ENCODE measurements at places on chromosomes 7 and 10.

DNA sequence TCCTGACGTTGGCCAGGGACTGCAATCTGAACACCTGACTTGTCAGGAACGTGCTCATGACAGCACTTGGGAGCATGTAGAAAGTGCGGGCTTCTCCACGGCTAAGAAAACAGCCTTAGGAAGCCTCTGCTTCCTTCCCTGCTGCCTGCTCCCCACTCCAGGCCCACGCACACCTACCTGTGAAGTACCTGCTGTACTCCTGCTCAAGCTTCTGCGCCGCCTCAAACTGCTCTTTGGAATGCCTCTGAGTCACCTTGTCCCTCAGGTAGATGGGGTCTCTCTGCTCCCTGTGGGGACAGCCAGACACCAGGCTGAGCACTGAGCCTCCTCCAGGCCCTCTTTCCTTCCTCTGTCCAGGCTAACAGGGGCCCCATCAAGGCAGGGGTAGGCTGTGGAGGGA, 132.7 kb downstream of the DLG5 start:
- H3K27ac ChIP-seq, result no peak overlapping the region
- H3K27me3 ChIP-seq, result no peaks in the 10 kb centered on the region
- no peak overlapping the region for H3K4me3 ChIP-seq

DNA sequence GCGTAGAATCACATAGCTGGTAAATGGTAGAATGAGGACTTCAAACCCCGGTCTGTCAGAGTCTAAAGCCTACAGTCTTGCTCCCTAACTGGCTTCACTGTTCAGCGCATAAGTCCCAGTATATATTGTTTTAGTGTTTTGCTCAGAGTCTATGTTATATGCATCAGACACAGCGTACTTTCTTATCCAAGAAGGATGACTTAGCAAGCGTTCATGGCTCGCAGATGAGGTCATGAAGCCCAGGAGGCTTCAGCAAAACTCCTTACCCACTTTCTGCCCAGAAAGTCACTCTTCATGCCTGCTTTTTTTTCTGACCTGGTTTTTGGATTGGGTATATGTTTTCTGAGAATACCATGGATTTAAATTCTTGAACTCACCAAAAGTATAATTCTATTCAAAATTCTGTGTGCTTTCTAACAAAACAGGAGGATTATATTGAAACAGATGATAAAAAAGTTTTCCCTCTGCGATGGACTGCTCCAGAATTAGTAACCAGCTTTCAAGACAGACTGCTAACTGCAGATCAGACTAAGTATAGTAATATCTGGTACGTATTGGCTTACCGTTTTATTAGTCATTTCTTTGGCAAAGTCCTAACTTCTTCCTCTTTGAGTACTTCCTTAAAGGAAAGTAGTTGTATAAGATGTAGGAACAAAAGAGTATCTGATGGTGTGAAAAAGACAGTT, 24.6 kb upstream of the BHLHA15 start:
- no peaks in the 10 kb centered on the region for H3K4me1 ChIP-seq
- DNase-seq, result no peak
- H3K27ac ChIP-seq, result no peak overlapping the region
- H3K36me3 ChIP-seq, result peaks cover 7% of the 10 kb centered on the region
- no peaks in the 10 kb centered on the region for H3K27me3 ChIP-seq

- H3K4me1 ChIP-seq, result no peaks in the 10 kb centered on the region
- no peaks in the 10 kb centered on the region for H3K36me3 ChIP-seq
- no peak overlapping the region for H3K27ac ChIP-seq
- no peak for DNase-seq
These were observed 47.6 kb downstream of the FZD1 start for GRCh38 chr7:91311839-91312238.

GRCh38 chr7:155254018-155254417, 43.7 kb upstream of the INSIG1 start:
- H3K4me3 ChIP-seq, result no peak overlapping the region
- no peaks in the 10 kb centered on the region for H3K36me3 ChIP-seq
- no peak overlapping the region for H3K27ac ChIP-seq
- H3K27me3 ChIP-seq, result no peaks in the 10 kb centered on the region

- peaks cover 1% of the 10 kb centered on the region for H3K4me1 ChIP-seq
- H3K4me3 ChIP-seq, result no peak overlapping the region
- no peak overlapping the region for H3K27ac ChIP-seq
- DNase-seq, result no peak
- no peaks in the 10 kb centered on the region for H3K27me3 ChIP-seq
These were observed 124.0 kb downstream of the AOAH start for GRCh38 chr7:36600314-36600682.

DNA sequence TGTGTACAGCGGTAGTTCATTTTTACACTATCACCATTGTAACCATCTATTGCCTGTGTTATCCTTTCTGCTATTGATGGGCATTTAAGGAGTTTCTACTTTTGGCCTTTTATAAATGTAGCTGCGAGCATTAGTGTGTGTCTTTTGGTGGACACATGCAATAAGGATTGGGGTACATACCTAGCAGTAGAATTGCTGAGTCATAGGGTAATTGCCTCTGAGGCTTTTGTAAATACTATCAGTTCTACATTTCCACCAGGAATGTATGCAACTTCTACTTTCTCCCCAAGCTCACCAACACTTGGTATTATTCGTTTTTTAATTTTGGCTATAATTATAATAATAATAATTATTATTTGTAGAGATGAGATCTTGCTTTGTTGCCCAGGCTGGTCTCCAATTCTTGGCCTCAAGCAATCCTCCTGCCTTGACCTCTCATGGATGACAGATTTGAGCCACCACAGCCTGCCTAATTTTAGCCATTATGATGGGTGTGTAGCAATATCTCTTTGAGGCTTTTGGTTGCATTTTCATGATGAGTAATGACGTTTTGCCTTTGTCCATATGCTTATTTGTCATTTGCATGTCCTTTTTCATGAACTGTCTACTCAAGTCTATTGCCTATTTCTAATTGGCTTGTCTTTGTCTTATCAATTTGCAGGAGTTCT, 277.0 kb downstream of the ACTR3B start:
- no peak for DNase-seq
- H3K27ac ChIP-seq, result no peak overlapping the region
- no peak overlapping the region for H3K4me3 ChIP-seq
- H3K27me3 ChIP-seq, result no peaks in the 10 kb centered on the region

DNA sequence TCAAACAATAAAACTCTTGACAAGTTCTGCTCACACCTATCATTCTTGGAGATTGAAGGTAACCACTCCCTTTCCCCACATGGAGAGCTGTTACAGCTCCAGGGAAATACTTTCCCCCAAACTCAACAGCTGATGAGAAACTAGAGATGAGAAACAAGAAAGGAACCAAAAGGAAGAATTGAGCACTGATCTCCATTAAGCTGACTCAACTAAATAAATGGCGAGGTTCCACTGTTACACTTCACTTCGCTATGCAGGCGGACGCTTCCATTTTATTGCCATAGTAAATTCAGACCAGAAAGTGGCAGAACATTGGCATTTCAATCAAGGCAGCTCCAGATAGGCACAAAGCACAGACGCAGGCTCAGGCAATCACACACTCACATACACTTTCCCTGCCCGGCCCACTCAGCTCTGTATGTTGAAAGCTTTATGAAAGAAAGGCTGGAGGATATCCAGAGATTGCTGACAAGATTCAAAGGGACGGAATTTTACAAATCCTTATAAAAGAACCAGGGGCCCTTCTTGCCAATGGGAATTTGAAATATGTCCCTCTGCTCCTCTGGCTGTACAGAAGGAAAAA, 11.5 kb upstream of the YAE1 start:
- no peaks in the 10 kb centered on the region for H3K36me3 ChIP-seq
- no peak overlapping the region for H3K27ac ChIP-seq
- DNase-seq, result no peak
- no peak overlapping the region for H3K4me3 ChIP-seq
- H3K4me1 ChIP-seq, result no peaks in the 10 kb centered on the region
- H3K27me3 ChIP-seq, result no peaks in the 10 kb centered on the region

DNA sequence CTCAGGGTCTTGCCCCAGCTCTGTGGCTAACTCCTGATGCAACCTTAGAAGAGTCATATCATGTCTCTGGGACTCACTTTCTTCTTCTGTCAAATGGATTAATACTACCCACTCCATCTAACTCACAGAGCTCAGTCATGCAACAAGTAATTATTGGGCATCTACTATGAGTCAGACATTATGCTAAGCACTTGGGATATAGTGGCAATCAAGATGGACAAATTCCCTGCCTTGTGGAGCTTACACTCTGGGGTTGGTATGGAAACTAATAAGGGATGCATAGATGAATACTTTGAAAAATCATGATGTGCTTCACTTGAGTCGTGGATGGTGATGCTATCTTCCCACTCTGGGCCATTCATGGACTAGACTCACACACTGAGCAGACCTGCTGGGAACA, 88.9 kb downstream of the KCNMA1 start:
- H3K27ac ChIP-seq, result no peak overlapping the region
- H3K4me3 ChIP-seq, result no peak overlapping the region

DNA sequence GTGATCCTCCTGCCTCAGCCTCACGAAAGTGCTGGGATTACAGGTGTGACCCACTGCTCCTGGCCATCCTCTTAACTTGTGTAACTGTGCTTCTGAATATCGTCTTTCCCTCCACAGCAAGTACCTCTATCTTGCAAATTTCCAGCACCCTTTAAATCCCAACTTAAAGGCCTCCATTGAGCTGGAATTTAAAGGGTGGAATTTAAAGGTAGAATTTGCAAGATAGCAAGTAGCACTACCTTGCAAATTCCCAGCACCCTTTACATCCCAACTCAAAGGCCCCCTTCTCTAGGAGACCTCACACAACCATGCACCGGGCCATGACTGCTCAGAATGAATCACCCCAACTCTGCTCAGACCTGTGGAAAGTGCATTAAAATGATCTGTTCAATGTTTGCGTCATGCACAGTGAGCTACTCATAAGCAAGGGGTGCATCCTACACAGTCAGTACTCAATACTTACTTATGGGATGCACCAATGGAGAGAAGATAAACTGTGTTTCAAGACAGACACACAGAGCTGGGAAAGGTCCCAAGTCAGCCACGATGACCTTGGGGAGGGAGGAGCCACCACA, 17.8 kb upstream of the SDK1 start:
- no peak overlapping the region for H3K27ac ChIP-seq
- no peaks in the 10 kb centered on the region for H3K27me3 ChIP-seq
- no peak for DNase-seq
- no peaks in the 10 kb centered on the region for H3K36me3 ChIP-seq
- no peak overlapping the region for H3K4me3 ChIP-seq
- no peaks in the 10 kb centered on the region for H3K4me1 ChIP-seq

DNA sequence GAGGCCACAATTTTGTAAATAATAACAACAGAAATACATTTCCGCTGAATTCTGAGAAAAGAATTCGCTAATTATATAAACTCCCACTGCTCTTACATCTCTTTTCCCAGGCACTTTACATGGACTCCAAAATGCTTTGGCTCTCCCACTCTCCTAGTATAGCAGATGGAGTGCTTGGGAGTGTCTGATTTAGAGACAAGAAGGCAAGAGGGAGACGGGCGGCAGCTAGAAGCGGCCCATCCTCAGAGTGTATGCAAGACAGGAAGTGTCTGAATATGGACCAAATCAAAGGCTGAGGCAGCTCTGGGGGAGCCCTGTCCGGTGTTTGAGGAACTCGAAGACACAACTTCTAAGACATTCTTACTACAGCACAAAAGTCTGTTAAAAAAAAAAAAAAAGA, 212.1 kb downstream of the GFRA1 start:
- no peak overlapping the region for H3K27ac ChIP-seq
- no peaks in the 10 kb centered on the region for H3K36me3 ChIP-seq
- no peaks in the 10 kb centered on the region for H3K27me3 ChIP-seq
- DNase-seq, result no peak

DNA sequence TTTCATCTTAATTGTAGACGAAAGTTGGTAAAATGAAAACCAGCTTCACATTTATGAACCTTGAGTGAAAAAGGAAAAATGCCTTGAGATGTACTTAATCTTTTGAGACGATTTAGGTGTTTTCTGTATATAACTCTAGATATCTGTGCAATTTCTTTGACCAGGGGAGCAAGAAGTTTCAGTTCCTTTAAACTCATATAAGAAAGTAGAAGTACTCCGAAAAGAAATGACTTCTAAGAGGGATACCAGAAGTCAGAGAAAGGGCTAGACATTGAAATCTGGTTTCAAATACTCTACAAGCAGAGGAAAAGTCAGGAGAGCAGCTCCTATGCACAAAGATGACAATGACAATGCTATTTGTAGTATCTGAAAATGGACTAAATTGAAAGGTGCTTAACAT, 303.7 kb downstream of the BAMBI start:
- no peak overlapping the region for H3K4me3 ChIP-seq
- H3K36me3 ChIP-seq, result no peaks in the 10 kb centered on the region
- no peak for DNase-seq

GRCh38 chr7:151013733-151014497, 10.4 kb downstream of the ATG9B start:
- DNase-seq, result peak; percentile 92
- no peaks in the 10 kb centered on the region for H3K27me3 ChIP-seq
- H3K36me3 ChIP-seq, result no peaks in the 10 kb centered on the region

GRCh38 chr7:128821724-128822123, 8.5 kb upstream of the FLNC start:
- H3K27me3 ChIP-seq, result peaks cover 12% of the 10 kb centered on the region
- no peak overlapping the region for H3K27ac ChIP-seq
- no peak for DNase-seq
- H3K36me3 ChIP-seq, result no peaks in the 10 kb centered on the region
- no peak overlapping the region for H3K4me3 ChIP-seq
- H3K4me1 ChIP-seq, result peaks cover 14% of the 10 kb centered on the region

GRCh38 chr10:59563531-59563930, 146.1 kb downstream of the SLC16A9 start:
- no peaks in the 10 kb centered on the region for H3K4me1 ChIP-seq
- no peaks in the 10 kb centered on the region for H3K27me3 ChIP-seq
- H3K27ac ChIP-seq, result no peak overlapping the region
- no peaks in the 10 kb centered on the region for H3K36me3 ChIP-seq

- no peaks in the 10 kb centered on the region for H3K4me1 ChIP-seq
- no peaks in the 10 kb centered on the region for H3K36me3 ChIP-seq
- no peak overlapping the region for H3K4me3 ChIP-seq
- H3K27me3 ChIP-seq, result no peaks in the 10 kb centered on the region
- H3K27ac ChIP-seq, result no peak overlapping the region
These were observed 78.6 kb upstream of the IFRD1 start for GRCh38 chr7:112371701-112372100.

DNA sequence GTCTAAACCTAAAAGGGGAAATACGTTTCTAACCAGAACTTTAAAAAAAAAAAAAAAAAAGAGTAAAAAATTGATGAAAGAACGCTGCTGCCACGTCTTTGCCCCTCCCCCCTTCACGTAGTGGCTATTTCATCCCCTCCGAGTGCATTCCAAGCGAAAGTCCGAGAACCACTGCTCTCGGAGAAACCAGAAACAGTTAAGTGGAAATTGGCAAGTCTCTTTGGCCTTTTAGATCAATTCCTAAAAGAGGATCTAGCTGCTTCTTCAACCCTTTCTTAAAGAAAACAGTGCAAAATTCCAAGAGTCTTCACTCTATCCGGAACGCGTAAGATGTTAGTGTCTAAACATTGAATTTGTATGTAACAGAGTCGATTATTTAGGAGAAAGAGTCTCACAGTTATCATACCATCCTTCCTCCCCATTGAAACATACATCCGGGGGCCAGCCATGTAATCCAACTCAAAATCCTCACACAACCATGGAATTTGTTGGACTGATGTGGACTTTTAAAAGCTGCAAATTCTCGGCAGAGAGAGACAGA, 1.1 kb downstream of the P4HA1 start:
- H3K27ac ChIP-seq, result peak overlapping the region; percentile 97
- no peaks in the 10 kb centered on the region for H3K27me3 ChIP-seq
- H3K36me3 ChIP-seq, result no peaks in the 10 kb centered on the region
- peaks cover 24% of the 10 kb centered on the region for H3K4me1 ChIP-seq
- H3K4me3 ChIP-seq, result peak overlapping the region; percentile 96

GRCh38 chr7:118352867-118353453, 128.5 kb downstream of the ANKRD7 start:
- no peak for DNase-seq
- no peak overlapping the region for H3K4me3 ChIP-seq
- H3K36me3 ChIP-seq, result no peaks in the 10 kb centered on the region
- no peaks in the 10 kb centered on the region for H3K27me3 ChIP-seq
- no peak overlapping the region for H3K27ac ChIP-seq
- H3K4me1 ChIP-seq, result no peaks in the 10 kb centered on the region

Data from T-cell (primary cell).